CD4-positive, alpha-beta T cell treated with Interleukin-12 subunit alpha and Interleukin-12 subunit beta, for 1 hour (primary cell): ENCODE measurements at places on chromosomes 11 and 22.
A peak's percentile ranks its signal among the peaks of the same experiment; 100 is the strongest.

- no peak for DNase-seq
Observed at GRCh38 chr22:22425783-22426624, 82.5 kb downstream of the ZNF280B start.

GRCh38 chr11:90242894-90243416 lies 20.1 kb upstream of the CHORDC1 start:
- no peak for DNase-seq

DNA sequence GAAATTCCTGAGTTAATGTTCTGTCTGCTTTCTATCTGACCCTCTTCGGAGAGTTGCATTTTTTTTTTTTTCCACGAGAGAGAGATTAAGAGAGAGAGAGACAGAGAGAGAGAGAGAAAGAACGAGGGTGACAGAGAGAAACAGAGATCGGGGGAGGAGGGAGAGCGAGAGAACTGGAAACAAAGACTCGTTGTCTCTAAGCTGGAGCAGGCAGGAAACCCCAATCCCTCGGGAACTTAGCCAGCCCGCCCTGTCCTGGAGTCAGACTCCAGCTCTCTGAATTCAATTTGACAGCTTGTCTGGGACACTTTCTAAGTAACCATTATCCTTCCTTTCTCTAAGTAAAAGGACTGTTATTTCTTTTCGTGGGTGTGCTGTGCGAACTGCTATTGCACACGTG lies 76.9 kb downstream of the KCNJ1 start:
- DNase-seq = no peak

GRCh38 chr11:114039551-114039950 lies 20.0 kb upstream of the ZBTB16 start:
- no peak for DNase-seq

GRCh38 chr11:67344264-67344663 lies 9.1 kb downstream of the POLD4 start:
- DNase-seq = peak; percentile 20

DNA sequence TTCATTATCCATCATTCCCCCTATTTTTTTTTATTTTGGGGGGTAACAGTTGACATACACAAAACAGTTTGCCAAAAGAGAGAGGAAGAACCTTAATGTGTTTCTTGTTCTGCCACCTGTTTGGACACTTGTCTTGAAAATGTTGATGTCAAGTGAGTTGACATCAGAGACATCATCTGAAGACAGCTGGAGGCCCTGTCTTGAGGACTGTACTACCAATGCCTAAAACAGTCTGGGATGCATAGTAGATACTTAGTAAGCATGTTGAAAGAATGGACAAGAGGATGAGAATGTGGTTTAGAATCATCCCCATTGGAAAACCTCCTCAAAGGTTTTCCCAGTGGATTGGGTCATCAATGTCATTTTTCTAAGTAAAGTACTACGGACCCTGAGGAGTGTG lies 2.4 kb upstream of the ARHGEF12 start:
- DNase-seq = no peak

GRCh38 chr11:61917334-61918109 lies at the start of gene RAB3IL1:
TSS of gene RAB3IL1 (minus strand) at chr11:61917566. CDS start at chr11:61917367, 199 bp downstream.
- no peak for DNase-seq

- no peak for DNase-seq
Observed at GRCh38 chr11:63839508-63840355, 822 bp downstream of the MARK2 start.

GRCh38 chr11:57773026-57773598 lies 11.5 kb downstream of the CTNND1 start:
- no peak for DNase-seq

GRCh38 chr22:20663137-20663828 lies 110.6 kb upstream of the SERPIND1 start:
- DNase-seq = no peak

DNA sequence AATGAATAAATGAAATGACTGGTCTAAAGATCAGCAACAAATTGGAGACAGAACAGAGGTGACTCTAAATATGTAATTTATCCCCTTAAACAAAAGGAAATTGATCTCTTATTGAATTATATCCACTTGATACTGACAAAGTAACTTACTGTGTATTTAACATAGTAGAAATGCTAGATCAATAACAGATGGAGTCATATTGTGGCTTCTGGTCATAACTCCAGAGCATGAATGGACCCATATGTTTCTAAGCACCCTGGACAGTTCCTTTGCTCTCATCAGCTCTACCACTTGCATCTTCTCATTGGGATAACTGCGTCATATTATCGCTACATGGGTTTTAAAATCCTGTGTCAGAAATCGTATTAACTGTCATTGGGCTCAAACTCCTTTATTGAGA lies 222.3 kb downstream of the ETS1 start:
- peak; percentile 43 for DNase-seq

- DNase-seq = peak; percentile 20
Observed at GRCh38 chr22:17797721-17798559, 23.7 kb upstream of the BID start.

GRCh38 chr11:108235192-108235591 lies 12.3 kb downstream of the ATM start:
- DNase-seq = no peak

DNA sequence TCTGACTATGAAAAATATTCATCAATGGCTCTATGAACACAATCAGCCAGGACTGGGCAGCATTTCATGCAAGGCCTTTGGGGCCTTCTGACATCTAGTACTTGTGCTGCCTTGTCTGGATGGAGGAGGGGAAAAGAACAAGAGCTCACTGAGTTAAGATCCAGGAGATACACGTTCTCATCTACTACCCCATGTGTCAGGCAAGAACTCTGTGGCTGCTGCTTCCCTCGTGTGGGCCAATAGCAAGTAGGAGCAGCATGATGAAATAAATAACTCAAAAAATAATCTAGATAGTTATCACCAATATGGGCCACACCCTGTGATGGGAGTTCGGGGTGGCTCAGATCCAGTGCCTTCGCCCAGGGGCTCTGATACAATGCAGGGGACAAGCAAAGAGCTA lies 7.3 kb downstream of the KCNE3 start:
- no peak for DNase-seq

DNA sequence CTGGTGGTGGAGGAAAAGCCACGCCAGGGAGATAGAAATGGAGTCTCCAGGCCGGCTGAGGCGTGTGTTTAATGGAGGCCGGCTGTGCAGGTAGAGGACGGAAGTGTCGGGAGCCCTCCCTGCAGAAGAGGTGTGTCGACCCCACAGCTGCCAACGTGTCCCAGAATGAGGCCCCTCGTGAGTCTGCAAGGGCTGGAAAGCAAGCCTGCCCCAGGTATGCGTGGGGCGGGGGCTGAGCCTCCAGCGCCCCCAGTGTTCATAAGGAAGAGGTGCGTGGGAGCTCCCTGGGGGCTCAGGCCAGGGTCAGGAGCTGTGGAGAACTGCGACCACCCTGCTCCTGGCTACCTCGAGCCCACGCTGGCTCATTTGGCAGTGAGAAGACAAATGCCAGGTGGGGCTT lies 38.0 kb upstream of the JAM3 start:
- no peak for DNase-seq

DNA sequence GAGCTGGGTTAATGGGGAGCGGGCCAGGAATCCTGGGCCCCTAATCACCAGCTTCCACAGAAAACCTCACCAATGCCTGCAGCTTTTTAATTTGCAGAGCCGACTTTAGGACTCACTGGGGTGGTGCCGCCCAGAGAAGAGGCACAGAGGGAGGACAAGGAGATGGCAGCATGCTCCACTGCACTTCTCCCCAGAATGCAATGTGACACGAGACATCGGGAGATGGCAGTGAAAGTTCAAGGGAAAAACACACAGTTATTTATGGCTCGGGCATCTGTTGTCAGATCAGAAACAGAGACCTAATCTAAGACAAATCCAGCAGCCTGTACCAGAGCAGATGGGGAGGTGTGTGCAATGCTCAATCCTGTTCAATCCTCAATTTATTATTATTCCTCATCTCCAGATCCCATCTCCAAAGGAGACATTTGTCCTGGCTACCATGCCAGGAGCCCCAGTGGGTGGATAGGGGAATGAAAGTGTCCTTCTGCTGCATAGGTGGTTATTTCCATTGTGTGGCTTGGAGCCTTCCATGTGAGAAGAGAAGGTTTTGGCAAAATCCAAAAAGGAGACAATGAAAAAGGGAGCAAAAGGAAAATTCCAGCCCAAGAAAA lies 250.0 kb downstream of the NXPE2 start:
- DNase-seq = no peak

DNA sequence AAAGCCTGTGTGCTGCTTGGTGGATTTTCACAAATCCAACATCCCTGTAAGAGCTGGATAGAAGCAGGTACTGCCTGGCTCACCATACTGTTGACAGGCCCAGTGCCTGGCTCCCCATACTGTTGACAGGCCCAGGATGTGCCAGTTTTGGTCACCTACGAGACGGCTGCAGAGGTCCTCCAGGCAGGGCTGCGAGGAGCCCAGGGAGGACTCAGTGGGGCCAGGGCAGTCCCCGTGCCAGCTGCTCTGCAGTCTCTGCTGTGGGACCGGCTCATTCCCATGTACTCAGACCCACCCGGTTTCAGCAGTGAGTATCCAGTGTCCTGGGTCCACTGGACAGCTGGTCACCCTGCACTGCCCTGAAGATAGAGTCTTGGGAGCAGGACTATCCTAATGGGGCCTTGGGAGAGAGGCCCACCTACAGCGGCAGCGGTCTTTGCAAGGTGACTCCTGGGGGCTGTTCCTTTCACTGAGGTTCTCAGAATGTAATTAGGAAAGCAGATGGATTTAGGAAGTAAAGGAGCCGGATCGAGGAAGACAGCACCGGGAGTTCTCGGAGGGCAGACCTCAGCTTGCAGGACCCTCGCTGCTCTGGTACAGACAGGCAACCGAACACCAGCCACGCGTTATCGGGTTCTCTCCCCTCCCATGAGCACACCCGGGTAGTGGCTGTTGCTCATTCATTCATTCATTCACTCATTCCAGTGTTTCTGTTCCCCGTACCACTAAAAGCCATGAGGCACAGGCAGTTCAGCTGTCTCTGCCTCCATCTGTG lies 106.1 kb downstream of the CTTN start:
- DNase-seq = no peak

- no peak for DNase-seq
Observed at GRCh38 chr11:111676878-111677585, 74.8 kb downstream of the SIK2 start.

DNA sequence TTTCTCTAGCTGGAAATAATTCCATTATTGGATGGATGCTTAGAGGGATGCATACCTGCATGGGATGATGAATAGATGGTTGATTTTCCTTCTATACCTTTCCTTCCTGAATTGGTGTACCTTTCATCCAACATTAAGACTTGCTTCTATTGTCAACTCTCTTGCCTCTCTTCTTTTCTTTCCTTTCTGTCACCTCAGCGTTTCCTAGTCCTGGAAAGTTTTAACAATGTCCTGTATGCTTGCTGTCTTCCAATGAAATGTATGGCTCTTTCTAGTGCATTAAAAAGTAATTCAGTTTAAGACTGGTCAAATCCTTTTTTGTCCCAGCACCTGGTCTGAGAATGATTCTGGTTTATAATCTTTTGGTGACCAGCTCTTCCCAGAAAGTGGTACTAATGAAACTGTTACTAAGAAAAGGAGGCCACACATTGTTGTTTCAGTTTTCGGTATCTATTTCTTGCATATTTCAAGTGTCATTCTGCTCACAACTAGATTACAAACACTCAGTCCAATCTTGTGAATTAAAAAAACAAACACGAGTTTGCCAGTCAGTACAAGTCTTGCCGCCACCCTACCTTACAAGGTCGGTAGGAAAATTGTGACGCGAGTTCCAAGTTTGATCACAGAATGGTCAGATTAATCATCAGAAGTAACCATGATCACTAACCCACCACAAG lies 8.0 kb downstream of the POU2AF1 start:
- no peak for DNase-seq

- peak; percentile 4 for DNase-seq
Observed at GRCh38 chr11:121767433-121767832, 314.7 kb upstream of the SORL1-AS1 start.

- no peak for DNase-seq
Observed at GRCh38 chr11:27229511-27230191, 133.4 kb downstream of the CCDC34 start.

DNA sequence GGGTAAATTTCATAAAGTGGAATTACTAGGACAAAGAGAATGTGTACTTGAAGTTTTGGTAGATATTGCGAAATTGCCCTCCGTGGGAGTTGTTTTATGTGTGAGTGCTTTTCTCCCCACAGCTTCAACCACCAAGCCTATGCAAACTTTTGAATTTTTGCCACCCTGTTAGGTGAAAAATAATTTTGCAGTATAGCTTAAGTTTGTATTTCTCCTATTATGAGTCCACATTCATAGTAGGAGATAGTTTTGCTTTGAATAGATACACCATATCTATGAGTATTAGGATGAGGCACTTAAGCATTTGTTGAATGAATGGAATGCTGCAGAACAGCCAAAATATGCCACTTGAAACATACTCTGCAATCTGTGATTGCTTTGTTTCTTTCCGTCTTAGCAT lies 43.6 kb downstream of the UVRAG start:
- DNase-seq = no peak

DNA sequence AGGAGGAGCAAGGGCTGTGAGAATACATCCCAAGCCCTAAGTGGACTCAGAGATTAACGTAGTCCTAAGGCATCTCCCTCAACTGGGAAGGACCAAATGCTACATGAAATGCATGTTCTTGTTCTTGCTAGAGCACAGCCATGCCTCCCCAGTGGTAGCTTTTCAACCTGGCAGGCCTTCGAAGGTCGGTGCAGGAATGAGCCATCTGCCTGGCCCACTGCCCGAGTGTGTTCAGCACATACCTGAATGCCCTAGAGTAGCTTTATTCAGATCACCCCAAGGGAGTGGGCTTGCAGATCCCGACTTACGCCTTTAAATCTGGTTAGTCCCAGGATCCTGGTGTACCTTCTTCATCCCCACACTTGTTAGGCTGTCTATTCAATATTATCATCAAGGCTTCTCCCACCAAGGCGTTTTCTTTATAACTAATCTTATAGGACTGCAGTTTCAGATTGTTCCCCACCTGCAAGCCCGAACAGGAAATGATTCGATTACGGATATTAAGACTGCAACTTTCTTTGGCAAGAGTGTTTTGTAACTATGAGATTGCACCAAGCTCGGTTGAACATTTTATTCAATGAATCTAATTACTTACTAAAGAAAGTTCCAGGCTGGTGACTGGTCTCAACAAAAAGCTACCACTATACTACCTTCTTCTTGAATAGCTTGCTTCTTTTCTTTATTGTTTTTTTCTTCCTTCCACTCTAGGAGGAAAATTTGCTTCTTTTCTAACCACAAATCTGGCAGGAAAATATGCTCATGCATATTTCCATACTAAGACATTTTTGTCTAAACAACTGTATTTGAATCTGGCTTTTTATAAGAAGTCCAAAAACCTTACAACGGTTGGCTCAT lies 115.6 kb downstream of the SGSM3 start:
- DNase-seq = no peak

DNA sequence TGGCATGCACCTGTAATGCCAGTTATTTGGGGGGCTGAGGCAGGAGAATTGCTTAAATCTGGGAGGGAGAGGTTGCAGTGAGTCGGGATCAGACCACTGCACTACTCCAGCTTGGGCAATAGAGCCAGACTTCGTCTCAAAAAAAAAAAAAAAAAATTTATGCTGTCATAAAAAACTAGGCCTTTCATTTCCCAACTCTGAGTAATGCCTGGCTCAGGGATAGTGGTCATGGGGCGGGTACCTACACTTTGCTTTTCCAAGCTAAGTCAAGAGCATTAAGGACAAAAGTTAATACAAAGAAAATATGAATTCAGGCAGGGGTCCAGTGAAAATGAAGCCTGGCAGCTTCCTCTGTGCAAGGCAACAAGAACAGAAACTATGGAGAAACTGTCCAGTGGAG lies 16.3 kb downstream of the CPSF7 start:
- no peak for DNase-seq

GRCh38 chr11:44893308-44893822 lies 57.3 kb downstream of the TP53I11 start:
- DNase-seq = no peak

- no peak for DNase-seq
Observed at GRCh38 chr11:119673052-119673758, 55.8 kb downstream of the NECTIN1 start.

- DNase-seq = no peak
Observed at GRCh38 chr11:125359130-125359529, 136.9 kb downstream of the FEZ1 start.
